Activated CD8-positive, alpha-beta memory T cell treated with anti-CD3 and anti-CD28 coated beads, Interleukin-2, amount 50 U/mL, for 4 hours (primary cell): ENCODE measurements at places on chromosomes 5 and 9.

GRCh38 chr5:30401479-30402058 is 791.9 kb upstream of the CDH6 start:
- DNase-seq: no peak

GRCh38 chr5:1648806-1649205 is 125.0 kb upstream of the LPCAT1 start:
- no peak for DNase-seq

DNA sequence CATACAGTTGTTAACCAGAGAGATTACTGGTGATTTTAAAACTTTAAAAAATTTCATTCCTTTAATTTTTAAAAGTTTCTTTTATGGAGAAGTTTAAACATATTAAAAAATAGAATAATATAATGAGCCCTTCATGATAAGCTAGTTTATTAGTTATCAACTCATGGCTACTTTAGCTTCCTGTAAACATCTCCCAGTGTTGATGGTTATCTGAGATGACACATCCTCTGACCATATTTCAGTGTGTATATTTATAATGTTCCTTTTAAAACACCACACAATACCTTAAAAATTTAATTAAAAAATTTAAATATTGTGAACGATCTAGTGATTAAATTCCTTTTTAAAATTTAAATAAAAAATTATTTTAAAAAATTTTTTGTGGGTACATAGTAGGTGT is 74.1 kb downstream of the IPO11 start:
- no peak for DNase-seq

DNA sequence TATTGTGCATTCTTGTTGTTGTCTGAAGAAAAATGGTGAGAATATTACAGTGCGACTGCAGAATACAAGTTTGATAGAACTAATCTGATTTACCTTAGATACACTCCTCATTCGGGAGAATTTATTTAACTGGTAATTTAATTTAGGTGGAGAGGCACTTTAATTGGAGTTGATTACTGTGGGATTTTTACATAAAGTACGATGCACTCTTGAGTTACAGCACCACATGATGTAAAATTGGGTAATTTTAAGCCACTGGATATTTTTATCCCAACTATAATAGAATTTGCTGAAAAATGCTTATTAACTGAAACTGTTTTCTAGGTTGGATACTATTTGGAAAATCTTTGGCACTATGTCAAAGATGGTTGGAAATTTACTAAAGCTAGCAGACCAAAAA is 35.4 kb upstream of the ALDOB start:
- DNase-seq: no peak

DNA sequence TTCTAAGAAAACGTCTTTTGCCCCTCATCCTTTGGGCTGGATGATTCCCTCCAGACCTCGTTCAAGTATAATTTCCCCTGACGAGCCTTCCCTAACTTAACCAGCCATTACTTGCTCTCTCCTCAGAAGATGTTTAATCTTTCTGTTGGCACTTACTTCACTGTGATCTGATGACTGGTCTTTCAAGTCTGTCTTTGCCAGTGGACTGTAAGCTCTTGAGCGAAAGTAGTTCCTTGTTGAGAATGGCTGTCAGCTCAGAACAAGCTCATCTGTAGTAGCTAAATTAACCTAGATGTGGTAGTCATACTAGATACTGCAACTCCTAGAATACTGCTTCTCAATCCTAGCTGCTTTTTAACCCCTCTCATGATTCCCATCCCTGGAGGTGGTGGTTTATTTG is 125.0 kb downstream of the AOPEP start:
- DNase-seq: no peak

GRCh38 chr5:43680286-43680685 is 77.3 kb downstream of the NNT start:
- DNase-seq: no peak
